ENCODE measurements at places on chromosomes 12 and 14. TPM values are rescaled to one million over a fixed set of nuclear protein-coding genes. Genes with fewer than 3 reads are reported as not detected.
A peak's percentile ranks its signal among the peaks of the same experiment; 100 is the strongest.

- no peak overlapping the region for H3K4me3 ChIP-seq
- no peaks in the 10 kb centered on the region for H3K36me3 ChIP-seq
Observed at GRCh38 chr12:98612696-98613334, 19.3 kb downstream of the SLC25A3 start.

DNA sequence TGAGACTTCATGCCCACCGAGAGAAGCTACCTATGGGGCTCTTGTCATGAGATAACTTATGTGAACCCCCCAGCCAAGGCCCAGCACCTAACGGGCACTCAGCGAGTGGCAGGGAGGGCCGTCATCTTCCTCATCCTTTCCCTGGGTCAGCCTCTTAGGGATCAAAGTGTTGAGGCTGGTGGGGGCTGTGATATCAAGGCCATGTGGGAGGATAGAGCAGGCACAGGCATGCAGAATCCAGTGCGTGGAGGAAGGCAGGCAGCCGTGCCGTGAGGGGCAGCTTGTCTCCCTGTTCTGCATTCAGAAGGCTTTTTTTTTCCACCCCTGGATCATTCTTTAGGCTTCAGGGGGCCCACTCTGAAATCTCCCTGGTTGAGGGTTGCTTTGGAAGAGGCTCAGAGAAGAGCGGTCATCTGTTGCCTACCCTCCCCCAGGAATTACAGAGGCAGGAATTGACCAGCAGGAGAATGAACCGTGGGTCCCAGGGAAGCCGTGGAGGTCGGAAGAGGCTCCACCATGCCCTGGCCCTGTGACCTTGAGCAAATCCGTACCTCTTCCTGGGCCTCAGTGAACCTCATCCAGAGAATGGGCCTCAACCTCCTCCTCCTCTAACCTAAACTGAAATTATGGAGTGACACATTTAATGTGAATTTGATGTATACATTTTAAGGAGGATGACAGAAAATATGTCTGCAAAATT, 62.8 kb downstream of the BEGAIN start:
- H3K36me3 ChIP-seq = peaks cover 5% of the 10 kb centered on the region
- no peak for DNase-seq
- H3K27ac ChIP-seq = no peak overlapping the region
- no peaks in the 10 kb centered on the region for H3K4me1 ChIP-seq

DNA sequence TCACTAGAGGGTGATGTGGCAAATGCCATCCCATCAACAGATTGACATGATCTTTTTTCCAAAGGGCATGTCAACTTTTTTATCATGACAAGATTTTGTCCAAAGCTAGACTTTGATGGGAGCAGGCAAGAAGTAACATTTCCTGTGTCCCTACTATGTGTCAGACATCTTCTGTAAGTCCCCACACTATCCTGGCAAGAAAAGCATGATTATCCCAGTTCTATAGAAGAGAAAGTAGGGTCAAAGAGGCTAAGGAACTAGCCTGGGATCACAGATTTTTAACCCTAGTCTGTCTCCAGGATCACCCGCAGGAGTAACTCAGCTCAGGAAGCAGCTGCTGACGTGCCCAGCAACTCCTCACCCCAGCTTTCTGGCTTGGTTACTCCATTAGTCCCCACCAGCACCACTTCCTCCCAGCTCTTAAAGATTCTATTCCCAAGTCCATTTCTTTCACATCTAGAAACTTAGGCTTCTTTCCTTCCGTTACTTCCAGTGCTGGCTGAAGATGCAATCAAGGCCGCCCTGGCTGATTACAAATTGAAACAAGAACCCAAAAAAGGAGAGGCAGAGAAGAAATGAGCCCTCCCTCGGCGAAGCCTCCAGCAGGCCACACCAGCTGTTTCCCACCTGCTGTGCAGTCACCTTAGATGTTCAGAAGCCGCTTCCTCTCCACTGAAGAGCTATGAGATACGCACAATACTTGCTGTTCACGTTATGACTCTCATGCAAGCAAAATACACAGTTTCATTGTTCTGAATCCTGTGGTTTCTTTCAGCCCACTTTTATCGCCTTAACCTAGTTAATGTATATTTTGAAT, 6.2 kb downstream of the ISCU start:
- no peak for DNase-seq
- H3K4me1 ChIP-seq = peaks cover 8% of the 10 kb centered on the region
- peaks cover 65% of the 10 kb centered on the region for H3K36me3 ChIP-seq
- H3K4me3 ChIP-seq = no peak overlapping the region
- no peaks in the 10 kb centered on the region for H3K27me3 ChIP-seq

GRCh38 chr12:51264297-51264696, 5.9 kb downstream of the SMAGP start:
- H3K4me3 ChIP-seq = no peak overlapping the region
- H3K27me3 ChIP-seq = no peaks in the 10 kb centered on the region
- H3K27ac ChIP-seq = no peak overlapping the region
- no peak for DNase-seq
- H3K36me3 ChIP-seq = no peaks in the 10 kb centered on the region
- H3K4me1 ChIP-seq = peaks cover 9% of the 10 kb centered on the region

DNA sequence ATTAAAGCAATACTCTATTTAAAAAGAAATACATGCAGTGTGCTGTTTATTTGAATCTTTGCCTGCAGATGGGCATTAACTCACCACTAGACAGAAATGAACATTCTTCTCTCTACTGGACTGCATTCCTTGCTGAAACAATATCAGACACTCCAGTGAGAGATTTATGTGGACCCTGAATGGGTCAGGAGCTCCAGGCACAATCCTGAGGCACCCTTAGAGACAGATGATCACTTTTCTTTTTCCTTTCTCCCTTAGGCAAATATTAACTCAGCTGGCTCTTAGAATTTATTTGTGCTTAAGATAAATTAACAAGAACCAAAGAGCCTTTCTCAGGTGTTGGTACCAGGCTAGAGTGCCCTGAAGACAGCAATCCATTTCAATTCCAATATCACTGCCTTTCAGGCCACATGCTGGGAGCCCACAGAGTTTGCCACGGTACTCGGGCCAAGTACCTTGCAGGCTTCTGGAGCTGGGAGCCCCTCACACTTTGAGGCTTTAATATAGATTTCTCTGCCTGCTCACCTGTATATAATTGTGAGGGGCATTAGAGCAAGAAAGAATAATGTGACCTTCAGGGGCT, 173.0 kb downstream of the EMP1 start:
- no peak for DNase-seq
- H3K4me1 ChIP-seq = no peaks in the 10 kb centered on the region

DNA sequence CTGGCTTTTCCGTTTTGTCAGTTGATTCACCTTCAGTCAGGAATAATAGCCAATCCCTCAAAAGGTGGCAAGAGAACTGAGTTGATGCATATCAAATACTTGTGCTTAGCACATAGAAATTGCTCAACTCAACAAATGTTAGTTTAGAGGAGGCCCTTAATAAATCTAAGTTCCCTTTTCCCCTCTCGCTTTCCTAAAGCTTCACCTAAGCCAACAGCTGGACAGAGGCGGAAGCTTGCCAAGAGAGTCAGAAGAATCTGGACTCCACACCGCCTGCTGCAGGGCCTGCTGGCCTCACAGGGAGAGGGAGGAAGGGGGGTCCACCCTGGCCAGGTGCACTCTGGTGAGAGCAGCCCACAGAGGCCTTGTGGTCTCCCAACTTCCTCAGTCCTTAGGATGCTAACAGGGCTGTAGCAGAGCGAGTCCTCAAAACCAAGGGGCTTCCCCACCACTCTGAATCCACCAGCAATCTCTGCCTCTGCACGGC, 213.1 kb downstream of the CHST11 start:
- H3K36me3 ChIP-seq = no peaks in the 10 kb centered on the region
- peaks cover 49% of the 10 kb centered on the region for H3K4me1 ChIP-seq
- peak; percentile 37 for DNase-seq
- H3K27me3 ChIP-seq = no peaks in the 10 kb centered on the region
- H3K27ac ChIP-seq = no peak overlapping the region
- H3K4me3 ChIP-seq = peak overlapping the region; percentile 47

DNA sequence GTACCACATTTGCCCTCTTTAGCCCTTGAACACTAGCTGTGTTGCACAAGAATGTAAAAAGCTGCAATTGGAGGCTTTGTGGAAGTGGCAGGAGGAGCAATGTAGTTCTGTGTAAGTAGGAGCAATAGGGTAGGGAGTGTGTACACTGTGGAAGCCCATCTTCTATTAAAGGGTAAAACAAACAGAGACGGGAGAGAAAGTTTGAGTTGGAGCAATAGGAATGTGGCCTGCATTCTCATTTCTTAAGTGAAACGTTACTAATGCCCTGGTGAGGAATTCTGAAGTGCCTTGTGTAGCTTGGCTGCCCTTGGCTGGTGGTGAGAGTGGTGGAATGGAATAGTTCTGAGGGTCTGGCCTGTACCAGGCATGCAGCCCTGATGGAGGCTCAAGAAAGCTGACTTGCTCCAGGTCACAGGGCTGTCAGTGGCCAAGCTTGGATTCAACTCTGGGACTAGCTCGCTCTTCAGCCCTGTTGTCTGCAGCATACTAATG, 38.8 kb upstream of the ATP23 start:
- no peak for DNase-seq
- no peak overlapping the region for H3K27ac ChIP-seq
- H3K36me3 ChIP-seq = peaks cover 6% of the 10 kb centered on the region
- no peak overlapping the region for H3K4me3 ChIP-seq
- H3K4me1 ChIP-seq = peaks cover 27% of the 10 kb centered on the region
- H3K27me3 ChIP-seq = peaks cover 24% of the 10 kb centered on the region

DNA sequence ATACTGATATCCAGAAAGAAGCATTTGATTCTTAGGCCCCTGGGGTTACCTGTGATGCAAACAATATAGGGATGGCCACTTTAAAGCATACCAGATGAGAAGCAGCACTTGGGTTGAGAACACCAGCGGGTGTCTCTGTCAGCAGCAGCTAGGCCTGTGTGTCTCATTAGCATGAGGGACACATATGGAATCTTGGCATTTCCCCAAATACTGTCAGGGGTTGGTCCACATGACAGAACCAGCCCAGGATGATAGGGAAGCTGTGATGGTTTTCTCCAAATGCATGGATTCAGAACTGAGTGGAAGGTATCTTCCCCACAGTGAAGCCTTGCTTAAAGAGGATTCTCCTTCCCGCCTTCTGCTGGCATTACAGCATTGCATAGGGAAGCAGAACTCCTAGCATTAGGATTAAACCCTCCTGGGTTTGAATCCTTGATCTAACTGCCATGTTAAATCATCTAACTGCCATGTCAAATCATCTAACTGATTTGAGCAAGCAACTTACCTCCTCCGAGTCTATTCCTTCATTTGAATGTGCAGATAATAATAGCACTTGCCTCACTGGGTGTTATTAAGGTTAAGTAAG, 111.5 kb upstream of the WSCD2 start:
- DNase-seq = no peak
- no peaks in the 10 kb centered on the region for H3K36me3 ChIP-seq
- H3K4me1 ChIP-seq = no peaks in the 10 kb centered on the region
- no peak overlapping the region for H3K4me3 ChIP-seq
- H3K27me3 ChIP-seq = peaks cover 9% of the 10 kb centered on the region

GRCh38 chr12:107803092-107803491, 28.6 kb downstream of the ASCL4 start:
- H3K36me3 ChIP-seq = no peaks in the 10 kb centered on the region
- no peaks in the 10 kb centered on the region for H3K4me1 ChIP-seq
- H3K4me3 ChIP-seq = no peak overlapping the region
- no peak overlapping the region for H3K27ac ChIP-seq

DNA sequence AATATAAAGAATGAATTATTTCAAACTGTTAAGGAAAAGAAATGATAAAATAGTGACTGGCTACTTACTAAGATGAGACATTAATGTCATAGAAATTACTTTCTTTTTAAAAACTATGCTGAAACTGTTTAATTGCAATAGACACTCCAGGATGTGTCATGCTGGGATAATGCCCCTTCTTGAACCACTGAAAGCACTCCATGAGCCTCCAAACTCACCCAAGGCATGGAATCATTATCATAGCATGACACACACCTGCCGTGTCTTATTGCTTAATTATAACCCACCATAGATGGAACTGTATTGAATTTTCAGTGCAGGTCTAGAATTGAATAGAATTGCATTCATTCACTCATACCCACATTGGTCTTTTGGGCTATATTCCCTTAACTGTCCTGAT, 4.3 kb downstream of the MBIP start:
- H3K27ac ChIP-seq = no peak overlapping the region
- DNase-seq = no peak
- no peaks in the 10 kb centered on the region for H3K27me3 ChIP-seq
- H3K4me1 ChIP-seq = peaks cover 15% of the 10 kb centered on the region

Gene POLE
- 40.4 TPM for total RNA-seq

DNA sequence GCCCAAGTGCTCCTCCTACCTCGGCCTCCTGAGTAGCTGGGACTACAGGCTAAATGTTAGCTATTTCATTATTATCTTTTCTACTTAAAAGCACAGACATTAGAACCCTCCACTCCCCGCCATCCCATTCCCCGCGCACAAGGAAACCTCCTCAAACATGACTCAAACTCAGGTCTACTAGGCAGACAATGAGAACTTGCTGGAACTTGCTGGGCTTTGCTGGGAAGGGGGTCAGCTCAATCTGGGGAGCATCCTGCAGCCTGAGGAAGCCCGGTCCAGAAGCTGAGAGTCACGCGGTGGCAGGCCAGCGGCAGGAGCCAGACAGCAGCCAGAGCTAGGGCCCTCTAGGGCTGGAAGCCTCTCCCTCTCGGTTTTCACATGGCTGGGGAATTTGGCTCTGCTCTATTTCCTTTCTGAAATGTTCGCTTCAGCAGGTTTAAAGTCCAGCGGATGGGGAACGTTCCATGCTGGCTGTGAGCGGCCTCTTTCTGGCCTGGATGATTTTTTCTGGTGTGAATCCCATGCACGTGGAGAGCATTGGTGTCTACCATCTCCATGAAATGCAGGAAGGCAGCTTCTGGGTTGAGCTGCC, 68.5 kb downstream of the SLC6A12 start:
- H3K27ac ChIP-seq = no peak overlapping the region
- no peaks in the 10 kb centered on the region for H3K36me3 ChIP-seq
- no peak overlapping the region for H3K4me3 ChIP-seq
- no peak for DNase-seq
- H3K27me3 ChIP-seq = peaks cover 26% of the 10 kb centered on the region

DNA sequence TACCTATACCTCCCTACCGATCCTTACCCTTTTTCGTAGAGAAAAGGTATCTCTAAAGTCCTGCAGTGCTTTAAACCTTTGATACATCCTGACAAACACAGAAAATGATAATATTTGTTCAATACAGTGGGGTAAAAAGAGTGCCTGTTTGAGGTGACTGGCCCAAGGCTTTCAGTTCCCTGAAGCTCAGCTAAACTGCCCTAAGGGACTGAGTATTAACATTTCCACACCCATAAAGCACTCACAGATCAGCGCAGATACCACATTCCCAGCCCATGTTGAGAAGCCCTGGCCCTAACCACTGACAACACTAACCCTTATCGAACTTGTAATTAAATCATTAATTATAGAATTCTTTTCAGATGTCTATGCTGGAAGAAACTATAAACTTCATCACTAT, 108.7 kb downstream of the DIP2B start:
- H3K36me3 ChIP-seq = peaks cover 6% of the 10 kb centered on the region
- DNase-seq = no peak
- no peaks in the 10 kb centered on the region for H3K27me3 ChIP-seq
- H3K4me3 ChIP-seq = no peak overlapping the region
- H3K4me1 ChIP-seq = peaks cover 21% of the 10 kb centered on the region

GRCh38 chr12:50057000-50057841, at the start of gene ASIC1:
Gene ASIC1 (plus strand): TSS chr12:50057596. CDS start chr12:50058767, 1,171 bp downstream.
- peak within 1 kb of the TSS; percentile 16 for H3K27ac ChIP-seq
- peak; percentile 49 for DNase-seq
- no peaks in the 10 kb centered on the region for H3K36me3 ChIP-seq
- peaks cover 18% of the 10 kb centered on the region for H3K4me1 ChIP-seq

Gene ANKRD33
- not detected for total RNA-seq

Gene NANOG
- not detected for total RNA-seq

- peak; percentile 20 for DNase-seq
- H3K4me3 ChIP-seq = no peak overlapping the region
- H3K36me3 ChIP-seq = no peaks in the 10 kb centered on the region
- H3K27ac ChIP-seq = no peak overlapping the region
Observed at GRCh38 chr12:66976526-66976925, 292.6 kb upstream of the CAND1 start.
